ENCODE measurements at places on chromosomes 16 and 17. TPM values are rescaled to one million over a fixed set of nuclear protein-coding genes. Genes with fewer than 3 reads are reported as not detected.

GRCh38 chr16:88737298-88738150, 31.2 kb downstream of the CTU2 start:
- H3K36me3 ChIP-seq, result no peaks in the 10 kb centered on the region
- no peak for DNase-seq
- H3K27ac ChIP-seq, result no peak overlapping the region
- H3K4me1 ChIP-seq, result no peaks in the 10 kb centered on the region
- no peaks in the 10 kb centered on the region for H3K27me3 ChIP-seq
- no peak overlapping the region for H3K4me3 ChIP-seq

GRCh38 chr17:75182319-75182568, 515 bp downstream of the SUMO2 start:
- H3K36me3 ChIP-seq, result peaks cover 8% of the 10 kb centered on the region
- H3K4me1 ChIP-seq, result peaks cover 26% of the 10 kb centered on the region
- H3K4me3 ChIP-seq, result peak overlapping the region; percentile 91

- peaks cover 37% of the 10 kb centered on the region for H3K4me1 ChIP-seq
- peak within 1 kb of the TSS; percentile 99 for H3K4me3 ChIP-seq
- H3K27me3 ChIP-seq, result no peaks in the 10 kb centered on the region
- peak within 1 kb of the TSS; percentile 91 for H3K27ac ChIP-seq
- peaks cover 21% of the 10 kb centered on the region for H3K36me3 ChIP-seq
- DNase-seq, result peak; percentile 97
Observed at GRCh38 chr17:59892924-59893675, at the start of the genes RPS6KB1 and TUBD1. Gene RPS6KB1 (plus strand): TSS chr17:59893121. CDS start chr17:59893185, 64 bp downstream. Gene TUBD1 (minus strand): TSS chr17:59892943. CDS start chr17:59891002, 1,941 bp downstream.

GRCh38 chr16:69404275-69404805, 18.5 kb upstream of the TERF2 start:
- H3K36me3 ChIP-seq, result no peaks in the 10 kb centered on the region
- peaks cover 9% of the 10 kb centered on the region for H3K4me1 ChIP-seq
- H3K4me3 ChIP-seq, result no peak overlapping the region
- no peak for DNase-seq

- H3K27me3 ChIP-seq, result no peaks in the 10 kb centered on the region
- no peak overlapping the region for H3K4me3 ChIP-seq
- peaks cover 6% of the 10 kb centered on the region for H3K36me3 ChIP-seq
- no peaks in the 10 kb centered on the region for H3K4me1 ChIP-seq
- H3K27ac ChIP-seq, result no peak overlapping the region
Observed at GRCh38 chr17:266701-267667, 85.5 kb upstream of the DOC2B start.

- DNase-seq, result no peak
- no peak overlapping the region for H3K4me3 ChIP-seq
- no peak overlapping the region for H3K27ac ChIP-seq
- no peaks in the 10 kb centered on the region for H3K27me3 ChIP-seq
- no peaks in the 10 kb centered on the region for H3K36me3 ChIP-seq
- H3K4me1 ChIP-seq, result peaks cover 4% of the 10 kb centered on the region
Observed at GRCh38 chr17:19412510-19412909, 1.5 kb downstream of the RNF112 start.

Gene LRRC36
- total RNA-seq, result not detected

GRCh38 chr16:85523602-85524364, 89.3 kb upstream of the GSE1 start:
- peaks cover 9% of the 10 kb centered on the region for H3K27me3 ChIP-seq
- no peak for DNase-seq
- peaks cover 22% of the 10 kb centered on the region for H3K4me1 ChIP-seq
- no peak overlapping the region for H3K27ac ChIP-seq
- H3K36me3 ChIP-seq, result peaks cover 11% of the 10 kb centered on the region

DNA sequence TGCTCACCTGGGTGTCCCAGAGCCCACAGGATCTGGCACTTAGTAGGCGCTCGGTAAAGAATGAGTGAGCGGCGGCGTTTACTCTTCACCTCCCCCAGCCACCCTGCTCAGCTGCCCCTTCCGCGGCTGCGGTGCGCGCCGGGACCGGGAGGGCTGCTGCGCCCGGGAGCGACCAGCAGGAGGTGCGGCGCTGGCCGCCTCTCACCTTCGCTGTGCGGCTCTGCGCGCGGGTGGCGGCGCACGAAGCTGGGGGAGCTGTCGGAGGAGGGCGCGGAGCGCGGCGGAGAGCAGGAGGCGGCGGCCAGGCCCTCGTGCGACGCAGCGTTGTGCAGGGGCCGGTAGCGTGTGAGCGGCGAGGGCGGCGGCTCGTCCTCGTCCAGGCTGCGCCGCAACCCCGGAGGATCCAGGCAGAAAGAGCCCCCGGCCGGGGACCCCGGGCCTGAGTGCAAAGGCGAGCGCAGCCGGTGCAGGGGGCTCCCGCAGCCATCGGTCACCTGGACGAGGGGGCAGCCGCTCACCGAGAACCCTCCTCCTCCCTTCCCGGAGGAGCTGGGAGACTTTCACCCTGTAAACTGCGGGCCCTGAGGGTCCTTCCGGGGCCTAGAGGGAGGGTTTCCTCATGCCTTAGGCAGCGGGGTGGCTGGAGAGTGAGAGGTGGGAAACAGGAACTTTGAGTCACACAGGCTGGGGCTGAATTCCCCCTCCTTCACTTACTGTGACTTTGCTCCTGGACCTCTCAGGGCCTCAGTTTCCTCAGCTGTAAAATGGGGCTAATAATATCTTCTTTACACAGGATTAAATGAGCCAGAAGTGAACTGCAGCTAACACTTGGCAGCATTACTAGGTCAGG, 12.5 kb downstream of the SAMD14 start:
- H3K4me3 ChIP-seq, result peak overlapping the region; percentile 47
- peaks cover 17% of the 10 kb centered on the region for H3K4me1 ChIP-seq
- no peak overlapping the region for H3K27ac ChIP-seq
- H3K27me3 ChIP-seq, result peaks cover 24% of the 10 kb centered on the region

DNA sequence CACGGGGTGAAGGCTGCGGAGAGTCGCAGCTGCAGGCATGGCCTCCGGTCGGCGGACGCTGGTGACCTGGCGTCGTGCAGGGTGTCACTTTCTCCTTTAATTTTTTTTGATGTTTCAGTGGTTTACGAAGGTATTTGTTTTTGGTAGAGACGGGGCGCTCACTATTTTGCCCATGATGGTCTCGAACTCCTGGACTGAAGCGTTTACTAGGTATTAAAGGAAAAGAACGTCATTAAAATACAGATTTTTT, 17.1 kb downstream of the ZNF213 start:
- no peak for DNase-seq
- H3K4me3 ChIP-seq, result peak overlapping the region; percentile 81
- H3K27ac ChIP-seq, result peak overlapping the region; percentile 93
- H3K4me1 ChIP-seq, result peaks cover 26% of the 10 kb centered on the region
- H3K36me3 ChIP-seq, result no peaks in the 10 kb centered on the region

Gene C1QTNF8
- total RNA-seq, result not detected

GRCh38 chr16:24013054-24013636, 177.4 kb downstream of the PRKCB start:
- peak overlapping the region; percentile 62 for H3K27ac ChIP-seq
- peaks cover 4% of the 10 kb centered on the region for H3K36me3 ChIP-seq
- no peak for DNase-seq
- H3K4me1 ChIP-seq, result peaks cover 68% of the 10 kb centered on the region
- no peaks in the 10 kb centered on the region for H3K27me3 ChIP-seq
- H3K4me3 ChIP-seq, result no peak overlapping the region

Gene PLA2G15
- total RNA-seq, result 11.6 TPM

DNA sequence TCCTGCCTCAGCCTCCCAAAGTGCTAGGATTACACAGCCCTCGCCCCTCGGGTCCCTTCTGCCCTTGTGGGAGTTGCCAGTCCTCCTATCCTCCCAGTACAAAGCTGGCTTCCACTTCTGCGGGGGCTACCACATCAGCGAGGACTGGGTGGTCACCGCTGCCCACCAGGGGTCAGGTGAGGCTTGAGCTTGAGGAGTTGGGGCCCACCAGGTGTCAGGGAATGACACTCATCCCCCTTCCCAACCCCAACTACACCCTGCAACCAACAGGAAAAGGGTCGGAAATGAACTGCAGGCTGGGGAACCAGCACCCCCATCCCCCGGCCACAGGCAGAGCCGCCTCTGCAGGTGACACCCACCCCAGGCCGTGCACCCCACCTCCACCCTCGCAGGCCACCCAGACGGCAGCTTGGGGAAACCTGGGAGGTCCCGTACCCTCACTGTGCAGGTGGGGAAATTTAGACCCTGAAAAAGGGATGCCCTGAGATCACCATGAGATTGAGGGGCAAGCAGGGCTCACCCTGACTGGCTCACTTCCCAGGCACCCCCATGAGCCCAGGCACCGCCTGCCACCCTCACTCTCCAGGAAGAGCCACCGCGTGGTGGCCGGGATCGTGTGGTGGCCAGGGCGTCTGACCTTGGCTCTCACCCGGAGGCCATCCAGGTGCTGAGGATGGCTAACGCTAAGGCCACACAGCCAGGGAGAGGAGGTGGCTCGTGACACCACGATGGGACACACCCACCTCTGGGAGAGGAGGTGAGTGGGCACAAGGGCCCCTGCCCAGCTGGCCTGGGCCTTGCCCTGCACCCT, 8.0 kb downstream of the CTRB1 start:
- H3K27ac ChIP-seq, result no peak overlapping the region
- no peak for DNase-seq
- no peak overlapping the region for H3K4me3 ChIP-seq
- H3K27me3 ChIP-seq, result no peaks in the 10 kb centered on the region

GRCh38 chr17:45824475-45824874, 20.2 kb upstream of the SPPL2C start:
- peaks cover 9% of the 10 kb centered on the region for H3K27me3 ChIP-seq
- no peak for DNase-seq
- no peak overlapping the region for H3K27ac ChIP-seq

GRCh38 chr16:84065536-84066132, 23.0 kb upstream of the SLC38A8 start:
- H3K4me1 ChIP-seq, result peaks cover 6% of the 10 kb centered on the region
- no peaks in the 10 kb centered on the region for H3K27me3 ChIP-seq
- no peak overlapping the region for H3K4me3 ChIP-seq
- H3K27ac ChIP-seq, result no peak overlapping the region

Gene CACNG4
- total RNA-seq, result not detected

Gene PTGES3L
- 0.55 TPM for total RNA-seq

- peak overlapping the region; percentile 40 for H3K4me3 ChIP-seq
- peak overlapping the region; percentile 72 for H3K27ac ChIP-seq
- H3K36me3 ChIP-seq, result peaks cover 41% of the 10 kb centered on the region
Observed at GRCh38 chr17:43517161-43517560, 29.0 kb downstream of the ETV4 start.

DNA sequence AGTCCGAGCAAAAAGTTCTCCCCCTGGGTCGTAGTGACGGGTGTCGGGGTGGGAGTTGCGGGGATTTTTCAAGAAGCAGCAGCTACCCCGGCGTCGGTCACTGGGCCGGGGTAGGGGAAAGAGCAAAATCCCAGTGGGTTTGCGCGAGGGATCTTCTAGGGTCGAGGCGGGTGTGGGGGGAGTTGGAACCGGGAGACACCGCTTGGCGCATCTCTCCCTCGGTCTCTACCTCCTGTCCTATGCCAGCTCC, 2.3 kb upstream of the UBTF start:
- H3K27me3 ChIP-seq, result no peaks in the 10 kb centered on the region
- H3K4me3 ChIP-seq, result peak overlapping the region; percentile 98
- no peak for DNase-seq
- H3K27ac ChIP-seq, result peak overlapping the region; percentile 92

DNA sequence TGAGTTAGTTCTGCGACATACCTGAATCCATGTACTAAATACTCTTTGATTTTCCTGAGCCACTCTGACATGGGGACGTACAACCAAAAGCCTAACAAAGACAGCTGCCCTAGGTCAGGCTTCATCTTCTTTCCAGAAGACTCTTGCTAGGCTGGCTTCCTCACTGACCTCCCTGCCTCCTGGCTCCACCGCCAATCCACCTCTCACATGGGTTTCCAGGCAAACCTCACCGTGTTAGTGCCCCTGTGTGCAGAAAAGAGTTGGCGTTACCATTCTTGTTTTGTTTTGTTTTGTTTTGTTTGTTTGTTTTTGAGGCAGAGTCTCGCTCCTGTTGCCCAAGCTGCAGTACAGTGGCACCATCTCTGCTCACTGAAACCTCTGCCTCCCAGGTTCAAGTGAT, 135.3 kb downstream of the WSCD1 start:
- DNase-seq, result no peak
- no peaks in the 10 kb centered on the region for H3K36me3 ChIP-seq
- no peak overlapping the region for H3K27ac ChIP-seq

Gene CHP2
- not detected for total RNA-seq

Gene MYO15A
- 1.0 TPM for total RNA-seq

GRCh38 chr17:56914581-56915273, 878 bp upstream of the TRIM25 start:
- peaks cover 57% of the 10 kb centered on the region for H3K4me1 ChIP-seq
- H3K27ac ChIP-seq, result peak overlapping the region; percentile 96
- no peak for DNase-seq
- peak overlapping the region; percentile 95 for H3K4me3 ChIP-seq
- peaks cover 23% of the 10 kb centered on the region for H3K36me3 ChIP-seq

GRCh38 chr16:51540259-51540658, 389.2 kb upstream of the SALL1 start:
- H3K36me3 ChIP-seq, result no peaks in the 10 kb centered on the region
- H3K27me3 ChIP-seq, result no peaks in the 10 kb centered on the region
- H3K4me1 ChIP-seq, result no peaks in the 10 kb centered on the region
- no peak overlapping the region for H3K27ac ChIP-seq
- no peak overlapping the region for H3K4me3 ChIP-seq

Gene ZNF469
- 3.0 TPM for total RNA-seq

DNA sequence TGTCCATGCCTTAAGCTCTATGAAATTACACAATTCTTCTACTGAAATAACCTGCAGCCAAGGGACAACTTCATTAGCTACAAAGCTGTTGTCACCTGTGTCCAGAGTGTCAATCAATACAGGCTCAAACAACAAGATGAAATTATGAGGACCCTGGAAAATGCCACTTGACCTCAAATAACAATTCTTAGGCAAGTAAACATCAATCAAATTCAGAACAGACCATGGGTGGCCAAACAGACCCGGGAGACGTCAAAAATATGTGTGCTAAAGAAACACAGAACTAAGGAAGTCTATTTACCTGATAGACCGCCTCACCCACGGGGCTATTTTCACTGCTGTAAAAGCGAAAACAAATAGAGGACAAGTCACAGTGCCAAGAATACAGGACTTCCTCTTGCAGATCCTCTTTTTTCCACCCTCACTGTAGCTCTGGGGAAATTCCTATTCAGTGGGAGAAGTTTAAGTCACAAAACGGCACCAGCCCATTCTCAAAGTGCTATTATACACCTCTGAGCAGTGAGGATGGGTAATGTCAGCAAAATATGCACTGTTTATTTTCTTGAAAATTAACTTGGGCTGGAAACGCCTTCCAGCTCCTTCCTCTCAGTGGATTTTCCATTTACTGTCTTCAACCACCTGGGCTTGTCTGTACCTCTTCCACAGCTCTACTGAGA, 2.7 kb downstream of the LITAF start:
- H3K4me3 ChIP-seq, result peak overlapping the region; percentile 96
- H3K27ac ChIP-seq, result peak overlapping the region; percentile 89
- H3K36me3 ChIP-seq, result no peaks in the 10 kb centered on the region
- no peaks in the 10 kb centered on the region for H3K27me3 ChIP-seq

Gene FAM20A
- not detected for total RNA-seq

Gene MYH8
- total RNA-seq, result not detected

Gene ZNF205
- not detected for total RNA-seq

GRCh38 chr17:46056800-46057304, 57.8 kb downstream of the STH start:
- DNase-seq, result no peak
- peak overlapping the region; percentile 63 for H3K27ac ChIP-seq
- H3K4me3 ChIP-seq, result no peak overlapping the region
- peaks cover 32% of the 10 kb centered on the region for H3K4me1 ChIP-seq
- no peaks in the 10 kb centered on the region for H3K27me3 ChIP-seq

GRCh38 chr16:19153876-19154275, 14.2 kb upstream of the SYT17 start:
- no peak overlapping the region for H3K27ac ChIP-seq
- no peak overlapping the region for H3K4me3 ChIP-seq
- H3K27me3 ChIP-seq, result peaks cover 21% of the 10 kb centered on the region
